Stimulated activated CD4-positive, alpha-beta T cell treated with anti-CD3 and anti-CD28 coated beads, Interleukin-1b, Interleukin-23, amount 100 ng/mL, for 1 hour (primary cell): ENCODE measurements at places on chromosomes 7 and 10.

DNA sequence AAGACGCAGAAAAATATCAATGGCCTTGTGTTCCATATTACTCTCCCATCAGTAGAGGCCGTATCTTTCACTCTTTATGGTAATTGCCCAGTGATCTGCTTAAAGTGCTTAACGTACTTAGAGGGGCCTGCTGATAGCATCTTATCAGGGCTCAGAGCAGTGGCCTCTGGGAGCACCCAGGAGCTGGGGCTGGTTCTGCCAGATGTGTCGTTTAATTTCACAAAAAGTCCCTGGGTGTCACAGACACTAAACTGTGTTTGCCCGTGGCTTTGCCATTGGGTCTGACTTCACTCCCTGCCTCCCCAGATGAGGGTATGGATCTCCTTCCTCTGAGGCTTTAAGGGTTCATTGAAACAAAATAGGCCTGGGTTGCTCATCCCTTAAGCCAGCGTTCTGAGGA, 435.3 kb downstream of the GATA3 start:
- DNase-seq, result no peak

DNA sequence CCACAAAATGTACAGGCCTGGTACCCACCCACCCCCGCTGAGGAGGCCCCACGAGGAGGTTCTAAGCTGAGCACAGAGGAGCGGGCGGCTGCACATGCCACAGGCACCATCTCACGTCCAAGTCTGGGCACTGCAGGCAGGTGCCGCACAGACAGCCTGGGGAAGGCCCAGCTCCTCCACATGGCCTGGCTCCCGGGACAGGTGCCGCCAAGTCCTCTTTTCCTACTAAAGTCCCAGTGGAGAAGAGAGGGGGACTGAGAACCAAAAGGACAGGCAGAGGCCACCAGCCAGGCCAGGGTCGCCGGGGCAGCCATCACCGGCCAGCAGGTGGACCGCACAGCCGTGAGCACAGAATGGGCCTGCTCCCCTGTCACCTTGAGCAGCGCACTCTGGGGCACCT, 91.1 kb downstream of the MAD1L1 start:
- DNase-seq, result no peak

- no peak for DNase-seq
Observed at GRCh38 chr10:24303522-24304310, 94.8 kb downstream of the KIAA1217 start.

GRCh38 chr7:120272261-120272660, 714 bp upstream of the KCND2 start:
- DNase-seq, result no peak

DNA sequence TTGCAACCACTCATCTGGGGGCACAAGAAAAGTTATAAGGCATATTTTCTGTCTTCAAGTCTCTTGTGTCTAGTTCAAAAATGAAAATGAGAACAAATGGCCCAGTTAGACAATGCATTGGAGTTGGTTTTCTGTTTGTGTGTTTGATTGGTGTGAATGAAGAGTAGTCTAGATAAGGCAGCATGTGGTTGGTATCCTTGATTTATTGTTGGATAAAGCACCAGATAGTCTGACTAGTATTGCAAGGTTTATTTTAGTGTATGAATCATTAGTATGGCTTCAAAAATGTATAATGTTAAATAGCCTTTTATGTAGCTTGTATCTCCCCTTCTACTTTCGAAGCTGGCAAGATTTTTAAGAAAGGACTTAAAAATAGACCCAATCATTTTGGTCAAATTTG, 237.3 kb downstream of the CDK14 start:
- no peak for DNase-seq

DNA sequence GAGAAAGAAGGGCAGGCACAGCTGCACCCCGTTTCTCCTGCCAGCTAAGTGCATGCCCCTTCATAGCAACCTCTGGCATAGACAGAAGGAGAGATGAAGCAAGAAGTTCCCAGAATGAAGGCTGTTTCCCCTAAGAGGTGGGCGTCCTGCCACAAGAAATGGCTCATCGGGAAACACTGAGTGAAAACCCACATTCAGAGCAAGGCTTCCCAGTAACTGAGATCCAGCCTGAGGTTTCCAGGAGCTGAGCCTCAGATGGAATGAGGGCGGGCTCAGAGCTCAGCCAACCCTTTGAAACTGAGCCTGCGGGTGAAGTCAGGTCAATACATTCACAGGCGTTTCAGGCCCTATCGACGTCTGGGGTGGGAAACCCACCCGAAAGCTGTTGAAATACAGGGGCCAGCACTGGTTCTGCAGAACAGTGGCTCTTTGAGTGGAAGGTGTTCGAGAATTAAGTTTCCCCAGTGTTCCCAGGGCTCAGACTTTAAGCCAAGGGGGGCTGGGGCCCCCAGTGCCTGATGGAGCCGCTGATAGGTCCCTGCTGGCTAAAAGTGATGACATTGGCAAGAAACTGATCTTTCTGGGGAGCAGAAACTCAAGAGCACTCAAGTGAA, 510.2 kb downstream of the RPS24 start:
- no peak for DNase-seq

GRCh38 chr7:100674411-100675104, 1.0 kb downstream of the GNB2 start:
- no peak for DNase-seq

GRCh38 chr10:125419831-125420230, 259.5 kb upstream of the CTBP2 start:
- DNase-seq, result no peak
